Hematopoietic multipotent progenitor cell treated with erythropoietin and hydrocortisone succinate and interleukin-3 and kit ligand, for 8 days (in vitro differentiated cells): ENCODE measurements at places on chromosomes 1 and 21.
A peak's percentile ranks its signal among the peaks of the same experiment; 100 is the strongest.

DNA sequence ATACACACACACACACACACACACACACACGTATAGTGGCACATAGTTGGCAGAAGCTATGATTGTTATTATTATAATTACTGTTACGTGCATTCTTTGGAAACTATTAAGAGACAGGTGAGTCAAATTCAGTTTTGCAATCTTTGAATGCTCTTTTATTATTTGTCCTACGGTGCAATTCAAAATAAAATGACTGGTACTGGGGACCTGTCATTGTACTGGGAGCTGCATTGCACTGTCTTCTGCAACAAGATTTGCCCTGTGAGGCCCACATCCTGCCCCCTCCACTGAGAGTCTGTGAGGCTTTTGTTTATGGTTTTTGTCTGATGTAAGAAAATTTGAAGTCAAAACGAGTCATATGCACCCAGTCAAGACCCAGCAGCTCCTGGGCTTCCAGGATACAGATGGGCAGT is 1.9 kb downstream of the LY9 start:
- DNase-seq, result no peak

GRCh38 chr1:21707891-21708290 is 38.7 kb upstream of the RAP1GAP start:
- no peak for DNase-seq

- DNase-seq, result no peak
These were observed 353.0 kb downstream of the TGFB2 start for GRCh38 chr1:218698141-218698540.

GRCh38 chr1:172997941-172998361 is 52.8 kb downstream of the TNFSF18 start:
- no peak for DNase-seq

DNA sequence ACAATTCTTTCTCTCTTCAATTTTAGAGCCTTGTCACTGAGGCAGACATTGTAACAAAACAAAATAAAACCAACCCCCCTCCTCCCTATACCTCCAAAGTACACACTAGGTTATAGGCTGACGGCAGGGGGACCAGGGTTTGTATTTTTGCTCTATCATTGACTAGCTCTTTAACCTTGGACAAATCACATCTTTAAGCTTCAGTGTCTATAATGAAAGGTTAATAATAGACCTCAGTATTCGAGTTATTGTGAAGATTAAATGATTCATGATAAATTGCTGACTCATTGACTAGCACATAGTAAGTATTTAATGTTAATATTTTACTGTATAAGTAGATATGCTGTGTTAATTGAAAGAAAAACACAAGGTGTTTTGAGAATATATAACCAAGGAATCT is 1267.6 kb upstream of the ADGRL2 start:
- no peak for DNase-seq

DNA sequence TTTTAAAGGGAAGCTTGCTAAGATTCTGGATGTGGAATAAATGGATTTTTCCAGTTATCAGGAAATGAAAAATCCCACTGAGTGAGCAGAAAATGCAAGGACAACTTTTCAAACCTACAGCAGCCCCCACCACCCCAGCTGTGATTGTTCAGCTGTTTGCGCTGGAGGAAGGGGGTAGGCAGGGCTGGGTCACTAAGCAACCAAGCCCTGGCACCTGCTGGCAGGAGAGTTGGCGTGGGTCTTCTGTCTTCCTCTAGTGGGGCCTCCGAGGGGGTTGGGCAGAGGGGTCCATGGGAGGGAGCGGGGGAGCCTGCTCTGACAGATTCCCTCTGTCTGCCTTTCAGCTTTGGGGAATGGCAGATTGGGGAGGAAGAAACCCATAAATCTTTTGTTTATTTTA is 45.3 kb downstream of the EIF2D start:
- no peak for DNase-seq

DNA sequence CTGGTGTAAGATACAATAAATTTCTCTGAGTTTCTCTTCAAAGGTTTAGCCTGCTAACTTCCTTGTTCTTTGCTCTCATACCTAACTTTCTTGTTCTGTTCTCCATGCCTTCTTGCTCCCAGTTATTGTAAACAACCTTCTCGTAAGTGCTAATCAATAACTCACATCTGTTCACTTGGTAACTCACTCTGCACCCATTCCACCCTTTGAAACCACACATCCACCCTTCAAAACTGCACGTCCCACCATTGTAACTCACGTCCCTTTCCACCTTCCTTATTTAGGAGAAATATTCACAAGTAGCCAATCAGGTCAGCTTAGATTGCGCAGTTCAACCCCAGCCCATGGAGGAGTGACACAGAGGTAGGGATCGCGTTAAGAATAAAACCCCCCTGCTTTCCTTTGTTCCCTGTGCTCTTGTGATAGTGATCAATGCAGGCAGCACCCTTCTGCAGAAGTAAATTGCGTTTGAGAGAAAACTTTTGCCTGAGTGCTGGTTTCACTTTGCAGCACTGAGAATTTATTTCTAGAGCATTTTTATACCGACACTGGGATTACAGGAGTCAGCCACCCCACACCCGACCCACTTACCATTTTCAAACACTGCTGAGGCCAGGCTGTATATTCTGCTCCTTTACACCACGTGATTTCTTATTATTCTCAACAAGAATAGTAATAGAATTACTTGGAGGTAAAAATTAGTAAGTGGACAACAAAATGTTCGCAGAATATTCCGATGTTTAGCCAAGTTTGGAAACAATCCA is 789.2 kb upstream of the RGS18 start:
- no peak for DNase-seq

GRCh38 chr21:8991968-8992621 is 1529.3 kb upstream of the TPTE start:
- no peak for DNase-seq

- no peak for DNase-seq
These were observed 220.5 kb upstream of the MAP1LC3C start for GRCh38 chr1:242219298-242219901.

- DNase-seq, result peak; percentile 93
These were observed 35.8 kb downstream of the SLC2A1 start for GRCh38 chr1:42922687-42923366.

DNA sequence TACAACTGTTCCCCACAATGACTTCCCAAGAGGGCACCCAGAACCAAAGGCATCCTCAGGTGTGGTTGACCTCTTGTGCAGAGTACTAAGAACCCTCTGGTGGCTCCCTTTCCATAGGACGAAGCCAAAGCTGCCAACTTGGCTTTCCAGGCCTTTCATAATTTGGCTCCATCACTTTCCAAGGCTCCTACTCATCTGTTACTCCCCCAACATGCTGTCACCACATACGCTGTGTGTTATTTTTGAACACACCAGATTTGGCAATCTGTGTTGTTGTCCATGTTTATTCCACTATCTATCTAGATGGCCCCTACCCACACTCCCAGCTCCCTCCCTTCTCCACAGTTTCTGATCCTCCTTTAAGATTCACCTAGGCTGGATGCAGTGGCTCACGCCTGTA is 10.2 kb upstream of the NKAIN1 start:
- DNase-seq, result no peak

GRCh38 chr1:151255381-151255780 is 847 bp downstream of the PSMD4 start:
- DNase-seq, result no peak

GRCh38 chr1:7940745-7941436 is at the start of gene TNFRSF9:
TNFRSF9 (minus strand) TSS chr1:7940839; CDS start chr1:7939994, 845 bp downstream.
- no peak for DNase-seq

DNA sequence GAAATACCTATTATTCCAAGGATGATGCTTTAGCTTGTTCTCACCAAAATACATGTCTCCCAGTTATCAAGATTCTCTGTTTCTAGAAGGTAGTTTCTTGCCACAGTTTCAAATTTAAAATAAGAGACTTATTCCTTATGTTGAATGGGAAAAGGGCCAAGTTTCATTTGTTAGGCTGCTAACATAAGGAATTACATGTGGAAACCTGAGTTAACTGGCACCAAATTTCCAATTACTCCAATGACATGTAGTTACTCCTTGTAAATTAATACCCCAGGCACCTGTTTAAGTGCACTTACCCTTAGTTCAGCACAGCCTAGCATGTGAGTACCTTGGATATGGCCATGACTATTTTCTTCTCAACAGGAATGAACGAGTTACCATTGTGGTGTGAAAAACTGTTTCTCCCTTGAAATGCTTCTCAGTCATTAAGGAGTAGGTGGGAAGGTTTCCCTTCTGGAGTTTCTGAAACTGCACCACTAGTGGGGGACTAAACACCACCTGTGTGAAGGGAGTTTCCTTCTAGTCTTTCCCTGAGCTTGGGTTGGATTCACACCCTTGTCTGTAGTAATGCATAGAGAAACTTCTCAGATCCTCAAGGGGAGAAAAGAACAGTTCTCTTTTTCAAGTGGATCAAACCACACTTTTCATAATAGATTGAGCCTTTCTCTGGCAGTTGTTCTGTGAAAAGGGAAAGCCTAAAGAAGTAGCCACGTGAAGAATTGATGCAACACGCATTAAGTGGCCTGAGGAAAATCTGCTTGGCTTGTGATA is 32.3 kb upstream of the LRRC8C start:
- DNase-seq, result no peak

DNA sequence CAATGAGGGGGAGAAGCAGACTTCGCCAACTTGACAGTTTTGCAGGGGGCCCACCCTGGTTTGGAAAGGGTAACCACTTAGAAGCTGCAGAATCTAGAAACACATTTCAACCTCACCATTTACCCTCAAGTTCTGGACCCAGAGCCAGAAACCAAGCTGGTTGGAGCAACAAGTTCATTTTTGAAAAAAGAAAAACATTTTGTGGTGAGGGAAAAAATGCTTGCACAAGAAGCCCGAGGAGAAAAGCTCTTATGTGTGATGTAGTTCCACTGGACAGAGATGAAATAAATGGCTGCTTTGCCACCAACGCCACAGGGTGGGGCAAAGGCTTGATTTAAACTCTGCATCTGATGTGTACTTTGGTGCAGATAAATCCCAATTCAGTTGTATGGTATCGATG is 10.6 kb upstream of the NGF start:
- no peak for DNase-seq

GRCh38 chr1:27789540-27790041 is 16.6 kb downstream of the STX12 start:
- DNase-seq, result peak; percentile 75

DNA sequence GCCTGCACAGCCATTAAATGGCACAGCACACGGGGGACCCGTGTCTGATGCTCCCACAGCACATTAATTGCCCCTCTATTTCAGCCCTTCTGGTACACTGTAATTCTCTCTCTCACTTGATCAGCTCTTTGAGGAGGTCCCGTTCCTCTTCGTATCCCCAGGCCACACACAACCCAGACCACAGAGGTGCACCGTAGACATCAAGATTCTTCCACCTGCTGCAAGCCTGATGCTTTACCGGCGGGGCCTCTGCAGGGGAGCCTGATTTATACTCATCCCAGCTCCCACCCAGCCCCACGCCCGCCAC is 759 bp downstream of the SMYD3 start:
- DNase-seq, result no peak

DNA sequence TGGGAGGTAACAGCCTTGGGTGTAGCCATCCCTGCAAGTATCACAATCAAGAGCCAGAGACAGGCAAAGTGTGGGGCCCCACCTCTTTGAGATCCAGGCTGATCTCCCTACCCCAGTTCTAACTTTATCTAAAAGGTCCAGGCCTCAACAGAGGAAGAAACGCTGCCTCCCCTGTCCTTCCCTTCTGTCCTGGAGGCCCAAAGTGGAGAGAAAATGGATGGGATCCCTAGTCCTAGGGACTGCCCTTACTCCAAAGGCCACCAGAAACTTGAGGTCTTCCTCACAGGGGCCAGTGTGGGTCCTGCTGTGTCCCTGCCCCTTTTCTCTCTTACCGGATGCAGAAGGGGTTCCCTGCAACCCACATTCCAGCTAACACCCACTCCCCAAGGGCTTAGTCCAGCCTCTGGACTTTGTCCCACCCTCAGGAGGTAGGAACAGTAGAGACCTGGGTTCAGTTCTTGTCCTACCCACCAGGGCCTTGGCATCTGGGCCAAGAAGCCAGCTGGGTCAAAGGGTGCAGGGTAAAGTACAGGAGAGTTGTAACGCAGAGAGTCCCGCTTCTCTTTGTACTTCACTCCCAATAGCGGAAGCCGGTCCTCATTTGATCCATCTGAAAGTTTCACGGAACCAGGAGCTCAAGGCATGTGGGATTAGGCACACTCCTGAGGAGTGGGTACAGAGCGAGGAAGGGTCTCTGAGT is 1.9 kb downstream of the HDGF start:
- peak; percentile 87 for DNase-seq
